Effector memory CD4-positive, alpha-beta T cell (primary cell): ENCODE measurements at places on chromosomes 4 and X.

GRCh38 chr4:135605076-135605475, 1403.5 kb upstream of the PABPC4L start:
- DNase-seq = no peak

GRCh38 chr4:41613386-41613785, 75.4 kb downstream of the LIMCH1 start:
- DNase-seq = no peak

DNA sequence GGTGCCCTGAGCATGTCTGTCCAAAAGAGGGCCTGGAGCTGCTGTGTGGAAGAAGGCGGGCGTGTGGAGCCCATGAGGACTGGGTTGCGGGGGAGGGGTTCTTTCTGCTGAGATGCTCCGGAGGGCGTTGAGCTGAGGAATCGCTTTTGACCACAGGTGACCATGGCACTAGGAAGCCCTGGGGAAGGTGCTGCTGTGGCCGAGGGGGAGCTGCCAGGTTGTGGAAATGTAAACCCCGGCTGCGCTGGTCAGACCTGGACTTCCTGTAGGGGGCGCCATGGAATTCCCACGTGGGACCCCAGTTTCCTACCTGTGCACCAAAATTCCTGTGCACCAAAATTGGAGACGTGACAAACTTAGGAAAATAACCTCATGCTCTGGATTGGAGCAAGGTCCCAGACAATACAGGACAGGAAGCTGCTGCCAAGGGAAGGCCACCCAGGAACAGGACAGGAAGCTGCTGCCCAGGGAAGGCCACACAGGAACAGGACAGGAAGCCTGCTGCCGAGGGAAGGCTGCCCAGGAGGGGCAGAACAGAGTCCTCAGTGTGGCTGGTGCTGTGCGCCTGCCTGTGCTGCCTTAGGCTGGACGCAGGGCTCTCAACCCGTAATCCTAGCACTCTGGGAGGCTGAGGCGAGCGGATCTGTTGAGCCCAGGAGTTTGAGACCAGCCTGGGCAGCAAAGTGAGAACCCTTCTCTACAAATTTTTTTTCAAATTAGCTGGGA, 28.4 kb upstream of the UVSSA start:
- DNase-seq = no peak

DNA sequence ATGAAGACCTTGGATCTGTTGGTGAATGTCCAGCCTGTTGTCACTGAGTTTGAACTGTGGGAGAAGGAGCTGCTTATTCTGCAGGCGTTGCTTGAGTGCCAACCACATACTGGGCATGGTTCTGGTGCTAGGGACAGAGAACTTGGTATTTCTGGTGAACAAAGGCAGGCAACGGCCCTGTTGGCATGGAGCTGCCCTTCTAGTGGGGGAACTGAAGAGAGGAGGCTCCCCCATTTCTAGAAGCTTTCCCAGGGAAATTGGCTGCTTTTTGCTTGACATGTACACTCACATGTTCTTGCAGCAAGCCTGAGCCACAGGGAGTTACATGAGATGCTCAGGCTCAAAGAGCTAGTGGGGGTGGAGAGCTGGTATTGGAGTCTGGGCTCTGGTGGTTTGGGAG, 8.9 kb upstream of the CD38 start:
- DNase-seq = no peak

GRCh38 chr4:38109896-38110295, 149.7 kb downstream of the PTTG2 start:
- no peak for DNase-seq

GRCh38 chrX:72073633-72074032, 58.1 kb downstream of the RTL5 start:
- DNase-seq = no peak

GRCh38 chrX:5915783-5916182, 312.9 kb downstream of the NLGN4X start:
- DNase-seq = no peak

DNA sequence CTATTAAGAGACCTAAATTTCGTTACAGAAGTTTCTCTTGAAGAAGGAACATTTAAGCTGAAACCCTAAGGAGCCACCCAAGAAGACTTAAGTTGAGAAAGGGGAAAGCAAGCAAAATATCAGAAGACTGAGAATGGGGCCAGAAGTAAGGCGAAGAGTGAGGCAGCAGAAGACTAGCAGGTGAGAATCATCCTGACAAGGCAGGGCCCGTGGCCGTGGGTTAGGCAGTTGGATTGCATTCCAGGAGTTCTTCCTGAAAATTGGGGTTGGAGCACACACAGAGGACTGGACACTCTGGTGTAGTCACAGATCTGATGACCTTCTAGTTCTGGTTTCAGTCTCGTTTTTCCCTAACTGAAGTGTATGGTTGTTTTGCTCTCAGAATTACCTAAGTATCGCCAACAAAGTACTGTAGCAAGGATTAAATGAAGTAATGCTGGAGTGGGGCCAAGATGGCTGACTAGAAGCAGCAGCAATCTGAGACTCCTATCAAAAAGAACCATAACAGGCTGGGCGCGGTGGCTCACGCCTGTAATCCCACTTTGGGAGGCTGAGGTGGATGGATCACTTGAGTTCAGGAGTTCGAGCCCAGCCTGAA, 94.4 kb upstream of the GUCY1A1 start:
- no peak for DNase-seq

DNA sequence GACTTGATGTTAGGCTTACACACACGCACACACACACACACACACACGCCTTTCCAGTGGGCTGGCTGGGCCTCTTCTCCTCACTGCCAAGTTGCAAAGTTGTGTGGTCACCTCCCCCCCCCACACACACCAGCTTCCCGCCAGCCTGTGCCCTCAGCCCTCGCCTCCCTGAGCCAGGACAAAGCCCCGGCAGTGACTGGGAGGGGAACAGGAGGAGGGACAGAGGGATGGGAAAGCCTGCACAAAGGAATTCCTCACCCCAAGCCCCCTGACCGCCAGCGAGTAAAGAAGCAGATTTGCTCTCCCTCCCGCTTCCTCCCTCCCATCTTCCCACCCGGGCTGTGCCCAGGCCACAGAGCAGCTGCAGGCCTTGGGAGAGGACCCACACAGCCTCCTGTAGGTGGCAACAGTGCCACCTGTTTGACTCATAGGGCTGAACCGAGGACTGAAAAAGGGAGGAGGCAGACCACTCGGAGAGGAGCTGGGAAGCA, at the start of gene GDPD2:
GDPD2 (plus strand) TSS at position 464 of the 491 bp plus-strand sequence. CDS start 1,671 bp downstream, outside the sequence.
- no peak for DNase-seq

DNA sequence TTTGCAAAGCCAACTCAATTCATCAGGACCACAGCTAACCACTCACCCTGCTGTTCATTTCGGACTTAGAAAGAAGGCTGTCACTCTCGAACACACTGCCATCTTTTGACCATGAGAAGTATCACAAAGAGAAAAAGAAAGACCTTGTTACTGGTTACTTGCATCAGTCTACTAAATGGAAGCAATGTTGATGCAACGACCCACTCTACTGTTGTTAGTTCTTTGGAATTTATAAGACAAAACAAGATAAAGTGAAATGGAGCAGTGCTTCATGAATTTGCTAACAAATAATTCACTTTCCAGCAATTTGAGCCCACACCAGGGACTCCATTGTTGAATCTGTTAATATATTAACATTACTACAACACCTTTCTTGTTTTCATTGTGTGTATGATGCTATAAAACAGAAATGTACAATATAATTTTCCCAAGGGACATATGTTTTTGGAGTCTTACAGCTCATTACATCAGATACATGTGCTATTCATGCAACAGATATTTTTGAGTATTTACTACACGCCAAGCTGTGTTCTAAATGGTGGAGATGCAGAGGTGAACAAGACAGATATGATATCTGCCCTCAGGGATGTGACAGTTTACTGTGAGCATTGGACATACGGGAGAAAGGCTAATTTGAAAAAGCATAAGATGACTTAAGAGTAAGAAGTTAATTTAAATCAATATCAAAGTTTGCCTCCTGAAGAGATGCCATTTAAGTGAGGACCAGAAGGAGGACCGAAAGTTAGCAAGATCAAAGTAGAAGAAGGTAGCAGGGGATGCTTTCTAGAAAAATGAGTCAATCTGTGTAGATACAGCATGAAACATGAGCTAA, 87.2 kb downstream of the AREG start:
- no peak for DNase-seq

GRCh38 chr4:111400741-111401140, 744.5 kb upstream of the FAM241A start:
- no peak for DNase-seq

GRCh38 chrX:8433109-8434062, 31.2 kb upstream of the VCX3B start:
- no peak for DNase-seq

DNA sequence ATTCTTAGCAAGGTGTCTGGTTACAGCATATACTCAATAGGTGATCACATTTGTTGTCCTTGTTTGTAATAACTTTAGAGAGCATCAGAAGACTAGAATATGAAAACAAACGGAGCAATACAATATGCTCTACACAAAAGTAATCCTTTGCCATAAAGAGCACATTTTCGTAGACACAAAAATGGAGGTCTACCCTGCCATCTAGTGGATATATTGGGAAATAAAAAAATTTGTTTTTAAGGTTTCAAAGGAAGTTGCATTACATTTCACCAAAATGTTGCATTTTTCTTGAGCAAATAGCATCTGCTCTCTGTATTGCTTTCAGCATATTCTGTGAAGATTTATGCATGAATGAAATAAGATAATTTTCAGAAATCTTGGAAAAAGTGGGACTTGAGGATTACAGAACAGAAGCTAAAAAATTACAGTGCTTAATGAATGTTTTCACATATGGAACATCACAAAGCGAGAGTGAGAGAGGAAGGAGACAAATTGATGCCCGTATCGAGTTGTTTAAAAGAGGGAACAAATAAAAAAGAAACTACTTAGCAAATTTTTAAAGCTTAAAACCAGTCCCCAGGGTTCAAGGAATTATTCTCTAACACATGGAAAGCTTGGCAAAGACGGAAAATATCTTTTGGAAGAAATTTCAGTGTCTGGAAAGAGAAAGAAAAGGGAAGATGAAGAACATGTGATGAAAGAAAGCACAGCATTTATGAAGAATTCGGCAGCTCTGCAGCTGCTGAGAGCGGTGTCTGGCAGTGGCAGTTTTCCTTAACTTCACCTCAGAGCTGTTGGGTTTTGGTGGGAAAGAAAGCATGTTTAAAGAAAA, 390.1 kb downstream of the ANKRD50 start:
- no peak for DNase-seq

DNA sequence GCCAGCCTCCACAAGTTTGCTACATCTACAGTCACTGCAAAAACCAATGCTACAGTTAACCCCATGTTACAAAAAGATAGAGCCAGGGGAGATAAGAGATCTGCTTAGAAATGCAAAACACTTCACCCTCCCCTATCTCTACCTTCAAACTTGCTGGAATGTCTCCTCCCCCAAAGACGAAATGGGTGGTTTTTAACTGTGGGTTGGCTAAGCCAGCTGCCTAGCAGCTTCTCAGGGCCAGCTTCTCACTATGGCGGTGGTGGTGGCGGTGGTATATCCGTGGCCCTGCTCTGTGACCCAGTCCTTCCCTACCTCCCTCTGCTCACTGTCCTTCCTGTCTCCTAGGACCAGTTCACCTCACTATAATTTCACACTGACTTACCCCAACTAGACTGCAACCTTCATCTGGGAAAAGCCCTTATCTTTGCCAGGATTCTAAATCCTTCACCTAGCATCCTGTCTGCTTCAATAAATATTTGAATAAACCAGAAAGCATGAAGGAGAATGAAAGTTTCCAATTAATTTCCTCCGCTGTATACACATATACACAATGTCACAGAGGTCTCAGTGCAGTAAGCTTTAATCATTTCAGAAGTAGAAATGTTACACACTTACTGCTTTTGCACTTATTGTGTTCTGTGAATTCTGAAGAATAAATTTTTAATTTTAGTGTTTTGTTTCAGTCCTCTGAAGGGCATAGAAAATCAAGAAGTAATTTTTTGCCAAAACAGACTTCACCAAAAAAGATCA, 46.3 kb downstream of the SH3KBP1 start:
- peak; percentile 13 for DNase-seq

GRCh38 chrX:28324321-28324721, 262.9 kb upstream of the IL1RAPL1 start:
- DNase-seq = no peak

DNA sequence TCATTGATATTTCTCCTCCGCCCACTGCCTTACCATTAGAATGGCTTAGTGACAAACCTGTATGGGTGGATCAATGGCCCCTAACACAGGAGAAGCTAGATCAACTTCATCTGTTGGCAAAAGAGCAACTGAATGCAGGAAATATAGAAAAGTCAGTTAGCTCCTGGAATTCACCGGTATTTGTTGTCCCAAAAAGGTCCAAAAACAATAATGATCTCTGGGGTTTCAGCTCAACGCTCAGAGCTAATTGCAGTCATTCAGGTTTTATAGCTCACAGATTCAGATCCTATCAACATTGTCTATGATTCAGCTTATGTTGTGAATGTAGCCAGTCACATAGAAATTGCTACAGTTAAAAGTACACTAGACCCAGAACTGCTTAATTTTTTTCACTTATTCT, 124.0 kb upstream of the ZCCHC13 start:
- no peak for DNase-seq
